Stromal cell of bone marrow (primary cell): ENCODE measurements at places on chromosomes 5 and 9.
A peak's percentile ranks its signal among the peaks of the same experiment; 100 is the strongest.

GRCh38 chr5:87081511-87082372 is 185.9 kb upstream of the RASA1 start:
- no peak for DNase-seq

DNA sequence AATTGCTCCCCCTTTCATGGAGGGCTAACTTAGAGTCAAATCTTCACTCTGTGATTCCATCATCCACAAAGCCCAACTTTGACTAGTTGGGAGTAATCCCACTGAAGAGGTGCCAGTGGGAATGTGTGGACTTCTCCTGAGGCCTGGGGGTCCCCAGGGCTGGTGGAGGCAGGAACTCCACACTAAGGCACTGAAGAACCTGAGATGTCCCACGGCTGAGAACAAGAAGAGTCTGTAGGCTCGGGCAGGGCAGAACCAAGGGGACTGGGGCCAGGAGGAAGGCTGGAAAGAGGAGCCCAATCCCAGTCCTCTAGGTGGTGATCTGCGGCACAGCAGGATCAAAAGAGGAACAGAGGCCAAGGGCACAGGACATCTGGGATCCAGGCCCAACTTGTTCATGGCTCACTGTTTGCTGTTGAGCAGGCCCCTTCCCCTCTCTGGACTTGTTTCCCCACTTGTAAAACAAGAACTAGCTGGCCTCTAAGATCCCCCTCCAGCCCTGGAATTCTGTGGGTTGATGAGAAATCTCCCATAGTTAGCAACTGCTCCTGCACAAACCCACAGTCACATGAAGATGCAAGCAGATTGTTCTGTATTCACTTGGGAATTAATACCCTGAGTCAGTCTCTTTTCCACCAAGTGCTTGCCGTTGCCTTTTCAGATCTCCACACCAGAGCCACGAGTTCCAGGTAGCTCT is 32.7 kb upstream of the ALDH1B1 start:
- DNase-seq, result peak; percentile 50

DNA sequence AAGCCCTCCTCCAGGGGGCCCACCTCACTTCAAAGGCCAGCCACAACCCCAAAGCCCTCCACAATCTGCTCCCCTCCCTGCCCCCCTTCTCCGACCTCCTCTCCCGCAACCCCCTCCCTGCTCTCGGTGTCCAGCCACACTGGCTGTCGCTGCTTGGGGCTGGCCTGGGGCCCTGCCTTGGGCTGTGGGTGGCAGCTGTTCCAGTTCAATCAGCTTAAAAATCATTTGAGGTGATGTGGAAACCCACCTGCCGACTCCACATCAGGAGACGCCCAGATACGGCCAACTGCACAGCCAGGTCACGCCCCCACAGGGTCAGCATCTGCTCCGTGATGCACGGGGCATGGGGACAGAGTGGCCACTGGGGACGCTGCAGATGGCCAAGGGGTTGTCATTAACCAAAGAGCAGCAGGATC is 107.0 kb upstream of the MVB12B start:
- no peak for DNase-seq

- no peak for DNase-seq
Measured at GRCh38 chr9:83449983-83450382, 88.2 kb downstream of the FRMD3 start.

DNA sequence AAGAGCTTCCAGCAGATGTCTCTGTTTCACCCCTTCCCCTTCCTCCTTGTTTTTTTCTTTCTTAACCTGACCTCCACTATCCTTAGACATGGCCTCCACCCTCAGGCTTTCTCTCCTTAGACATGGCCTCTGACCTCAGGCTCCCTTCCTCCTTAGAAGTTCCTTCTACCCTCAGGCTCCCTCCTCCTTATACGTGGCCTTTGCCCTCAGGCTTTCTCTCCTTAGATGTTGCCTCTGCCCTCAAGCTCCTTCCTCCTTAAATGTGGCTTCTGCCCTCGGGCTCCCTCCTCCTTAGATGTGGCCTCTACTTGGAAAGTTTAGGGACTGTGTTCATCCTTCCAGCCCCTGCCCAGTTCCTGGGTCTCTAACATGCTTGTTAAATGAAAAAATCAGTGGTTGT is 180.4 kb upstream of the S1PR3 start:
- DNase-seq, result no peak
